Stimulated activated CD4-positive, alpha-beta T cell treated with anti-CD3 and anti-CD28 coated beads, Interleukin-1b, Interleukin-23, amount 100 ng/mL, for 1 hour (primary cell): ENCODE measurements at places on chromosomes 4 and X.

DNA sequence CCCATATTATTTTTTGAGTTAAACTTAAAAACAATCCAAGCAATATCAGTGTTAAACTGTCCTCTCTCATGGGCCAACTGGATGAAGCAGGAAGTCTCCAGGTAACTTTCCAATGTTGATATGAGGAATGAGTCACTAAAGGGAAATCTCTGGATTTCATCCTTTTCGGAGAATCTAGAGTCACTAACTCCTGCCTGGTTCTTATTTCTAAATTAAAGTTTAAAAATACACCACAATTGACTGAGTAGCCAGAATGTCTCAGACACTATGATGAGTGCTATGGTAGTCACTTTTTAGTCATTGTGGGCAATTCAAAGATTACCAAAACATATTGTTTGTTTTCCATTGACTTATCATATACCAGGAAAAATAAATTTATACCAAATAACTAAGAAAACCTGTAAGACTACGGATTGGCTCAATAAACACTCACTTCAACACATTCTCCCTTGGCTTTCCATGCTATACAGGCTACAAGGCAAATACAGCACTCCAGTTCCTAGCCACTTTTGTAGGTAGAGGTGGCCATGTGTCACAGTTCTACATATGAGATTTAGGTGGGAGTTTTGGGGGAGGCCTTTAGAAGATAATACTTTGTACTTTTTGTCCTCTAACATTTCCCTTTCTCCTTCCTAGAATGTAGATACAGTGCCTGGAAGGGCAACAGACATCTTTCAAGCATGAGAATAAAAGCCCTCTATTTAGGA lies 8.6 kb downstream of the SLC9B2 start:
- DNase-seq = no peak

DNA sequence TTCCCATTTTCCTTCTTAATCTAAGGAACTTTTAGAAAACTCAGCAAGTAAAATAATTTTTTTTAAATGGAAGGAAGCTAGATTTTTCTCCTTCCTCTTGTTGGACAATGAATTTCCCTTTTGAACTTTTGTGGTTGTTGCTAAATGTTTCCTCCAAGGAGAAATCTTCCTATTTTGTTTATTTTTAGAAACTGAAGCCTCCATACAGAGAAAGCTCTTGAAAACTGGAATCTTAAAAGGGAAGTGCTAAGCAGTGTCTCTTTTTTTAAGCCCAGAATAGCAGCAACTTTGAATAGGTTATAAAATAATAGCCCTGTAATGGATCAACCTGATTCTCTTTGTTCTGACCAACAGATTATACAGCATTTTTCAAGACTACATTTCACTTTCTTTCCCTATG lies 15.1 kb upstream of the DCLK2 start:
- DNase-seq = no peak

GRCh38 chr4:169621731-169622492 lies 1.5 kb downstream of the CLCN3 start:
- DNase-seq = no peak

- DNase-seq = no peak
Observed at GRCh38 chrX:11755724-11756123, 2.3 kb upstream of the MSL3 start.

DNA sequence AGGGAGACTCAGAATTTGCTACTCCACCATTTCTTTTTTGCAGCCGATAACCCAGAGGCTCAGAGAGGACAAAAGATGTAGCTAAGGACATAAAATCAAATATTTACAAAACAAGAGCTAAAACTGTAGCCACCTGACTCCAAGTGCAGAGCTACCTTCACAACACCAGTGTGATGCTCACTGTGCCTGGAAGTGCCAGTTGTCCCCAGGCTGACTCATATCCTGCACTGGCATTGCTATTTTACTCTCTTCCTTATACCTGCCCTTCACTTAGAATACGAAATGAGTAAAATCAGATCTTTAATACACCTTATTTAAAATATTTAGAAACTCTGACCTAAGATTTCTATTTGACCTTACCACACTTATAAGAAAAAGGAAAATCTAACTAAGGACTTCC lies 39.5 kb downstream of the SLC7A11 start:
- no peak for DNase-seq

DNA sequence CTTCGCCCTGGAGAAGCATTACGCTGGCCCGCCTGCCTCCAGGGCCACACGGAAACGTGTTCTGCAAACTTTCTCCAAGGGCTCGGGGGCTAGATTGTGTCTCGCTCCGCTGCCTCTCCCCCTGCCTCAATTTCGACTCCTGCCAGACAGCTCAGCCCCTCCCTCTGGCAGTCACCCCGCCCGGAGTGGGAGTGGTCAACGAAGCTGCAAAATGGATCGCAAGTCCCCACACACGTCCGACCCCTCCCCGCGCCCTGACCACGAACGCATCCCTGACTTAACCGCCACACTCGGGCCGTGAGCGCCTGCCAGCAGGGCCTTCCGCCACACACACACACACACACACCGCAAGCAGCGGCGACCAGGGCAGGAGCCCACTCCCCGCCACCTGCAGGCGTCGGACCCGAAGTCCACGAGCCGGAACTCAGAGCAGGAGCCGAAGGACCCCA lies 47.0 kb upstream of the NKAP start:
- no peak for DNase-seq

DNA sequence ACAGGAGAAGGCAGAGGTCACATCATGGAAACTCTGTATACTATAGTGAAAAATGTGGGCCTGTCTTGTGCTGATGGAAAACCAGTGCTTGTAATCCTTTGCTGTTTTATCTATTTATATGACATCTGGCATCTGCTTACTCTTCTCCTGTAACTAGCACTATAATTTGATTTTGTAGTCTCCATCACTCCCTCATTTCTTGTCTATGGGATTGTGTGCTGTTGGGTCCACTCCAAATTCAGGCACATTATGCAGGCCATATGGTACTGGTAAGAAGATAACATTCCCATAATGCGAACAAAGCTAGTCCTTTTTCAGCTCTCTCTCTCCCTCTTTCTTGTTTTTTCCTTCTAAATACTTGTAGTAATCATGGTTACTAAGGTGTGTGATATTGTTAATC lies 581.2 kb upstream of the IGFBP7 start:
- no peak for DNase-seq

GRCh38 chrX:15242899-15243555 lies 26.9 kb downstream of the ASB9 start:
- DNase-seq = no peak

DNA sequence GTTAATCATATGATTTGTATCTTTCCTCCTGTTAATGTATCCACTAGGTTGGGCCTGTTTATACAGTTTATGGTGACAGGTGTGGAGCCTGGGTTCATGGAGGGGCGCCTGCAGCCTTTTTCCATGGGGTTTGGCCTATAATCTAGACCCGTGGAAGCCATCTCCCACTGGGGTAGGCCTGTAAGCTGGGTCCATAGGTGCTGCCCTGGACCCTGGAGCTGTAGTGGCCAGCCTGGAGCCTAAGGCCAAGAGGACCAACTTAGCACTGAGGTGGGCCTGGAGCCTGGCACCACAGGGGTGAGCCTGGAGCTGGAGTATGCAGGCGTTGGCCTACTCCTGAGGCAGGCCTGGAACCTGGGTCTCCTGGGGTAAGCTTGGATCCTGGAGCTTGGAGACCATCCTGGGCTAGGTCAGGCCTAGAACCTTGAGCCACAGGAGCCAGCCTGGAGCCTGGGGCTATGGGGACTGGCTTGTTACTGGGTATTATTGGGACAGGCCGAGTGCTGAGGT lies 249.4 kb upstream of the HTR2C start:
- DNase-seq = no peak

- no peak for DNase-seq
Observed at GRCh38 chr4:21738821-21739220, 209.8 kb downstream of the KCNIP4 start.
